ENCODE measurements at places on chromosomes 5 and 9. TPM values are rescaled to one million over a fixed set of nuclear protein-coding genes. Genes with fewer than 3 reads are reported as not detected.
A peak's percentile ranks its signal among the peaks of the same experiment; 100 is the strongest.

GRCh38 chr9:109499631-109500410 lies 1.7 kb upstream of the PTPN3 start:
- peak overlapping the region; percentile 87 for H3K4me3 ChIP-seq
- H3K27me3 ChIP-seq, result peaks cover 84% of the 10 kb centered on the region
- no peaks in the 10 kb centered on the region for H3K4me1 ChIP-seq
- H3K27ac ChIP-seq, result no peak overlapping the region
- H3K36me3 ChIP-seq, result no peaks in the 10 kb centered on the region
- DNase-seq, result no peak

The PRELID2 gene
- total RNA-seq, result 15.5 TPM

The CNTFR gene
- 3.5 TPM for total RNA-seq

The TPPP gene
- total RNA-seq, result 3.6 TPM

Data from type B pancreatic cell (in vitro differentiated cells).